EH (cell line): ENCODE measurements at places on chromosomes 1 and 21.
A peak's percentile ranks its signal among the peaks of the same experiment; 100 is the strongest.

- no peak for DNase-seq
These were observed 29.7 kb downstream of the MYSM1 start for GRCh38 chr1:58670181-58670580.

DNA sequence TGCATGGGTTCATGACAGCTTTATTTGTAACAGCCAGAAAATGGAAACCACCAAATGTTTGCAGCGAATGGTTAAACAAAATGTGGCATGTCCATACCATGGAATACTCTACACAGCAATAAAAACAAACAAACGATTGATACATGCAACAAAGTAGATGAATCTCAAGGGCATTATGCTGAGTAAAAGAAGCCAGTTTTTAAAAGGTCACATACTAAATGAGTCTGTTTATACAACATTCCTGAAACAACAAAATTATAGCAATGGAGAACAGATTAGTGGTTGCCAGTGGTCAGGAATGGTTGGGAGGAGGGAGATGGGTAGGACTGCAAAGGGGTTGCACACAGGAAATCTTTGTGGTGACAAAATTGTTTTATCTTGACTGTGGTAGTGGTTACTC, 202.4 kb upstream of the UBE2U start:
- DNase-seq: no peak

DNA sequence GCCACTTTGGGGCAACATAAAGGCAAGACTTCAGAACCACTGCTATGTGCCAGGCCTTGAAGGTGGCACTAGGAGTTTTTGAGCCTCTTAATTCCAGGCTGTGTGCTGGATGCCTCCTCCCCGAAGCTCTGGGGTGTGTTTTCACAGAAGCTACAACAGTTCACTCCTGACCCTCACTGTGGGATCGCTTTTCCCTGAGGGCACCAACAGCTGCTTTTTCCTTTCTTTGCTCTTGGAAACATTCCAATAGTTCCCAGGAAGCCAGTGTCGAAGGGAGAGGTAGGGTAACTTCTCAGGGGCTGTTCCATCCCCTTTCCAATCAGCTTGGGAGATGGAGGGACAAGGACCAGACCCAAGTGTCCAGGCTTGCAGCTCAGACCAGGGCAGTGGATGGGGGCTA, 153.4 kb downstream of the C1orf94 start:
- no peak for DNase-seq

GRCh38 chr1:17437580-17438317, 1.7 kb downstream of the RCC2 start:
- peak; percentile 52 for DNase-seq

GRCh38 chr1:29304025-29304684, 67.8 kb downstream of the PTPRU start:
- no peak for DNase-seq

- no peak for DNase-seq
These were observed 737.8 kb upstream of the CXADR start for GRCh38 chr21:16775076-16775475.
